Activated naive CD8-positive, alpha-beta T cell treated with anti-CD3 and anti-CD28 coated beads for 36 hours (primary cell): ENCODE measurements at places on chromosomes 12 and 14. TPM values are rescaled to one million over a fixed set of nuclear protein-coding genes. Genes with fewer than 3 reads are reported as not detected.

DNA sequence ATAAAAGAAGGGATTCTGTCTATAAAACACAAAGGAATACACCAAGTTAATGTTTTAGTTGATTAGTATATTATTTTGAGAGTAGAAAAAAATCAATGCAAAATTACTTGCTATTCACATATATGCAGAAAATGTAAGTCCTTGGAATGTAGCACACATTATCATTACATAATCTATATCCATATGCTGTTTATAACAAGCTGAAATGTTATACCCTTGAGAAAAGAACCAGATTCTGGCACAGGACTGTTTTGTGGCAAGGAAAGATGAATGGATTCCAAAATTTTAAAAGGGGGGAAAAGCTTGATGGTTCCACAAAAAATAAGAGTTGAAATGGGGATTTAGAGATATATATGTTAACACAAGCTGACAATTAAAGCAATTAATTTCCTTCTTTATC, 153.6 kb downstream of the MSRB3 start:
- H3K27ac ChIP-seq = no peak overlapping the region
- H3K27me3 ChIP-seq = peaks cover 9% of the 10 kb centered on the region
- no peak overlapping the region for H3K4me3 ChIP-seq
- no peak for DNase-seq
- H3K36me3 ChIP-seq = no peaks in the 10 kb centered on the region

CABP1 gene
- total RNA-seq = 2.0 TPM

DNA sequence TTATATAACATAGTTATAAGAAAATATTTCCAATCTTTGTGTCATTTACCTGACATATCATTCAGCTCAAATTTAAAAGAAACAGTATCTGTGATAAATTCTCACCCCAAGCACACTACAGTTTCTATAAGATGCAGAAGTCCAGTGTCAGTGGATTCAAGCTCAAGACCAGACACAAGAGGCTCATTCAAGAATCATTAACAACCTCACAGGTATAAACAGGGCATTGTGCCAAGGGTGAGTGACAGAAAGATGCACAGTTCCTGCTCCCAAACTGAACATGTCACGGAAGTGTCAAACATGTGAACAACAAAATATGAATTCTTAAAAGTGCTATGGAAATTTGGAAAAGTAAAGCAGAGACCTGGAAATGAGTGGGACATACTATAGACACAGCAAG, 12.8 kb downstream of the ATP2B1 start:
- no peaks in the 10 kb centered on the region for H3K27me3 ChIP-seq
- peaks cover 64% of the 10 kb centered on the region for H3K4me1 ChIP-seq
- no peak for DNase-seq
- H3K4me3 ChIP-seq = no peak overlapping the region

CMAS gene
- 37.9 TPM for total RNA-seq

DNA sequence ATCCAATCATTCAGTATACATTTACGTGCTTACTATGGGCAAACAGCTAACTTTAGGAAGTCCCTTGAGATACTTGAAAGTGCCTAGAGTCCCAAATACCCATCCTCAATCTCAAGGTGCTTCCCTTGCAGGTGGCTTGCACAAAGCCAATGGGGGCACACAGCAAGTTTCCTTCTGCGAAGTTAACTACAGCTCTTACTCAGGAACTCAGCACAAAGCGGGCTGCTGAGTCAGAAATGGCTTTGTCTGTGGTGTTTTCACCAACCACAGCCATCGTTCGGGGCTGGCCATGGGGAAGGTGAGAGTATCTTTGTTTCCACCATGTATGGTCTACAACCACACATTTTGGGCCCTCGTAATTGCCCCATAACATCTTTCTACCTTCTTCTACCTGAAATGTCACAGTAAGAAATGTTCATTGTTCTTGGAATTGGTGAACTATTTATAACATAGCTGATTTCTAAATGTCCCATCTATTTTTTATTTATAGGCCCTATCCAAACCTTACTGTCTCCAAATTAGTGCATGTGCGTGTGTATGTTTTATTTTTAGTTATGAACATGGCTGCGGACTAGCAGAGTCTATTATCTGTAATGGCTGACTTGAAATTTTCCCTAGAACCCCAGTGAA, 13.9 kb downstream of the MFAP5 start:
- no peak overlapping the region for H3K4me3 ChIP-seq
- no peaks in the 10 kb centered on the region for H3K27me3 ChIP-seq
- DNase-seq = peak; percentile 86
- H3K36me3 ChIP-seq = no peaks in the 10 kb centered on the region
- H3K4me1 ChIP-seq = peaks cover 42% of the 10 kb centered on the region

CCDC177 gene
- total RNA-seq = not detected

DNA sequence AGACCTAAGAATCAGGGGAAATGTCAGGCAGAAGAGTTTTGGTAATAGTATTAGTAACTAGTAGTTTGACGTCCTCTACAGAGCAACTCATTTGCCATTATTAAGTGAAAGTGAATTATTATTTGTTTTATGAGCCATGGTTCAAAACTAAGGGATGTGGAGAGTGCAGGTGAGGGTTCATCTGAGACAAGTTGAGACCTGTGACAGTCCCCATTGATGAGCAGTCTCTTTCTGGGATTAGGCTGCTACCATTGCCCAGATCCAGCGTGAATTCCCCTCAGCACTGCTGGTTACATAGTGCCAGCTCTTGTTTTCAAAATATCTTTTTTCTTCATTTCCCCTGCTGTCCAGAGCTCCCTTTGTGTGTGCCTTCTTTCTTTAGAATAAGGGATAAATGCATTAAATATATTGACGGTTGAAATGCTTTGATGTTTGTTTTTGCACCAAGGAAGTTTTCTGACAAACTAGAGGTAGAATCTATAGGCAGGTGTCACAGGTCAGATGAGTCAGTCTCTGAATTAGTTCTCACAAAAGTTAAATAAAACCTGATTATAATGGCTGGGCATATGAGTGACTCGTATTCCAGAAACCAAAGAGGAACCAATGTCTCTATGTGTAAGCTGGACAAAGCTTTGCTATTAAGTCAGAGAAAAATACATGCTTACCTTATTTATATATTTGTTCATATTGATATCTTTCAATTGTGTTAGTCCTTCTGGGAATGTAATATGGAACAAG, 381.4 kb downstream of the TMEM117 start:
- no peak overlapping the region for H3K27ac ChIP-seq
- no peak for DNase-seq
- no peak overlapping the region for H3K4me3 ChIP-seq
- H3K27me3 ChIP-seq = no peaks in the 10 kb centered on the region
- peaks cover 5% of the 10 kb centered on the region for H3K36me3 ChIP-seq

DNA sequence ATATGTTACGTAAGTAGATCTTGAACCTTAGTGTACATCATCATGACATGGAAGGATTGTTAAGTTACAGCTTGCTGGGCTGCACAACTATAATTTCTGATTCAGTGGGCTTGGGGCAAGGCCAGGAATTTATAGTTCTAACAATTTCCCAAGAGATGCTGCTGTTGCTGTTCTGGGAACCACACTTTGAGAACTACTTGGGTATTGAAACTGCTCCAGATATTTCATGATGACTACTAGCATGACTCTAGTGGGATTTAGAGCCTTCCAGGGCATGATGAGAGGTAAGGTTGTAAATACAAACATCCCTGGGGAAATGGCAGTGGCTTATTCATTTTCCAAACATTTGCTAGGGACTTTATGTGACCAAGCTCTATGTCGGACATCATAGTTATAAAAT, 904.8 kb upstream of the SEL1L start:
- no peak for DNase-seq
- no peaks in the 10 kb centered on the region for H3K4me1 ChIP-seq
- no peaks in the 10 kb centered on the region for H3K27me3 ChIP-seq
- H3K4me3 ChIP-seq = no peak overlapping the region
- H3K36me3 ChIP-seq = no peaks in the 10 kb centered on the region
